Amniotic epithelial cell (primary cell): ENCODE measurements at places on chromosomes 2 and 18.
A peak's percentile ranks its signal among the peaks of the same experiment; 100 is the strongest.

DNA sequence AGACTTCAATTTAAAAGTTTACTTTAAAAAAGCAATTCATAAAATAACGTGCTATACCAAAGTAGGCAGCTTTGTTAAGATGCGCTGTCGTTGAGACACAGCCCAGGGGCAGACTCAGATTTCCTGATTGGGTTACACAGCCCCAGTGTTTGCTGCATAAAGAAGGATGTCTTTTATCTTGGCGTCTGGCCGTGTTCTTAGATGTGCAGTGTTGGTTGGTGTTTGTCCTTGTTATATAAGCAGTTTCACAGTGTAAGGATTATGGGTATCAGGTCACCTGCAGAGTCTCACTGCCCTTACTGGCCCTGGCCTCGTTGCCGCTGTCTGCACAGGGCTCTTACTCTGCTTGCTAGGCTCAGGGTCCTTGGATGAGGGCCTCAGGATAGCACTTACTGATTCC, 108.5 kb downstream of the WDSUB1 start:
- DNase-seq, result no peak

DNA sequence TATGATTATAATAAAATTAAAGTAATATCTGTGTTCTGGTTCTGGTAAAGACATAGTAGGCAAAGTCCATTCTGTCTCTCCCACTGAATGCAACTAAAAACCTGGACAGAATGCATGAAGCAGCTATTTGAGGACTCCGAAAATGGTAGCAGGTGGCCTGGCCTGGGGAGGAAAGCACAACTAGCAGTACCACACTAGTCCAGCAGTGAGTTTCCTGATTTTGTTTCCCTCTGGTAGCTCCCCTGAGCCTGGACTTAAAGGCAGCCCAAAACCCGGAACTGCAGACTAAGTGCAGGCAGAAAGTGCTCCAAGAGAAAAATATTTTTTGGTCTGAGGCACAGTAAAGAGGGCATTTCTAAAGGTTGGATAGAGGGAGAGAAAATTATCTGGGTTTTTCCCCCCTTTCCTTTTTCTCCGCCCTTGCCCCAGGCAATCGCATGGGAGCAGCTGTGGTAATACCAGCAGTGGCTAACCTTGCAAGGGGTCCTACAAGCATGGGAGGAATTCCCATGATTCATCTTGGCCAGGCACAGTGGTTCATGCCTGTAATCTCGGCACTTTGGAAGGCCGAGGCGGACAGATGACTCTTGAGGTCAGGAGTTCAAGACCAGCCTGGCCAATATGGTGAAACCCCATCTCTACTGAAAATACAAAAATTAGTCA, 32.3 kb downstream of the ASXL2 start:
- peak; percentile 82 for DNase-seq

DNA sequence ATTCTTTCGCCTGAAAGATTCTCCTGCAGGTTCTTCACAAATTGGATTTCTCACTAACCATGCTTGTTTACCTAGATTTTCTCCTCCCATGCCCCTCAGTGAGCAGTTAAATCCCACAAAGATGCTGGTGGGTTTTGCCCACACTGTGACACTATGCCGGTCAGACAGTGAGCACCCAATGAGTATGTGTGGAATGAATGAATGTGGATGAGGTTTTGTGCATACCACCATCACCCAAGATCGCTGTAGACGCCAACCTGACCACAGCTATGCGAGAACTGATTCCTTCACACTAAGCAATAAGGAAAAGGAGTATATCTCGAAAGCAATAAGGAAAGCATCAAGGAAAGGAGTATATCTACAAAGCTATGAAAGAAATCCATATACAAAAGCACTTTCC, 116.7 kb downstream of the PID1 start:
- peak; percentile 88 for DNase-seq

- DNase-seq, result peak; percentile 39
Measured at GRCh38 chr2:27773959-27774358, 2.4 kb downstream of the MRPL33 start.

GRCh38 chr2:58202404-58202803, 38.7 kb downstream of the FANCL start:
- DNase-seq, result no peak

DNA sequence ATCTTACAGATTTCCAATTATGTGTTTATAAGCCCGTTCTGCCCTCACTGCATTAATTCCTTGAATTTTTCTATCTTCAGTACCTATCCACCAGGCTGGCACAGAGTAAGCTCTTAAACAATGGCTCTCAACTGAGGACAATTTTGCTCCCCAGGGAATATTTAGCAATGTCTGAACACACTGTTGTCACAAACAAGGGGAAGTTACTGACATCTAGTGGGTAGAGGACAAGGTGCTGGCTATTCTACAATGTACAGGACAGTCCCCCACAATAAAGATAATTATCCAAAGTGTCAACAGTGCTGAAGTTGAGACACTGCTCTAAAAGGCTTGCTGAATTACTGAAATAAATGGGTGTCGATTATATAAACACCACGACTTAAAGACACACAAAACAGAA, 5.0 kb downstream of the NDUFS1 start:
- DNase-seq, result no peak

DNA sequence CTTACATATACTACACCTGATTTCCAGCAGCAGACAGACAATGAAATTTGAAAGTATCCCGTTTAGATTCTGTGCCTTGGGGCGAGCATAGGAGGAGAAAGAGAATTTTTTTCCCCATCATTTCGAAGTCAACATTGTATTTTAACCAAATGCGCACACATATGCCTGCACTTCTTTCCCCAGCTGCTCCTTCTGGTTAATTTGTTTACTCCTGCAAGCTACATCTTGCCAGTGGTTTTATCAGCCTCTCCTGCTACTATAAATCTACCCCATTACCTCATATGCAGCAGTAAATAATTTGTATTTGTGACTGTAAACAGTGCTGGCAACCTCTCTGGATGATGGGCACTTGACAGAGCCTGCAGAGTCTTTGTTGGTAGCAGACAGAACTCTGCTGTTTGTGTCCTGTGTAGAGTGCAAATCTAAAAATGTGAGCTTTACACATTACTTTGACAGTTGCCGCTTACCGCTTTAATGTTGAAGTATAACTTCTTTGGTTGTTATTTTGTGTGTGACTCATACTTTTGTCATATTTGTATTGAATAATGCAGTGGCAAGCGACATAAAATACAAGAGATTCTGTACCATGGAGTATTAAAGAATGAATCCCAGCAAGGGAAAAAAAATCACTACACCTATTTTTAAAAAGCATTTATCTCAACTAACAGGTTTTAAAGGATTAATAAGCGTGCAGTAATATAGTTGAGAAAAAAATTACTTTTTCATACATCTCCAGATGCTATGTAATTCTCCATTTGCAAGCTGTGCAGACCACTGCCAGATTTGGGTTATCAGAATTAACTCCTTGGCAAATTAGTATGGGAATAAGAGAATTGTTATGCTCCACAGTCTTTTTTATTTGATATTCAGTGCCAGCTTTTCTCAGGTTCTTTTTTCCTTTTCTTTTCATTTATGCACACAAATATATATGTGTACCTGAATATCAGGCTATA, 536.8 kb downstream of the XIRP2 start:
- no peak for DNase-seq

DNA sequence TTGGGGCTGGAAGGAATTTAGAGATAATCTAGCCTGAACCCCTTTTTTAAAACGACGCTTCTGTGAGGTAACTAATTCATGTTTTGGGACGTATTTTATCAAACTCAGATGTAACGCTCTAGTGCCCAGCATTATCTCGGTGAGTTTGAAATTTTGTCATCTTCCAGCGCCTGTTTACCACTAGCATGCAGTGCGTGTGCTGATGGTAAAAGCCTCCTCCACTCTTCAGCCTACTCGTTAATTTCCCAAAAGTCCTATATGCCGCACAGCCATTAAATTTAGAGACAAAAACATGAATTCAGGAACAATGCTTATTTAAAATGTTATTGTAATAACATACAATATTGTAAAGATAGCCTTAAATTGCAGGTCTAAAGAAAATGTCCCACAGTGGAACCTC, 2.8 kb downstream of the ZCCHC2 start:
- no peak for DNase-seq

DNA sequence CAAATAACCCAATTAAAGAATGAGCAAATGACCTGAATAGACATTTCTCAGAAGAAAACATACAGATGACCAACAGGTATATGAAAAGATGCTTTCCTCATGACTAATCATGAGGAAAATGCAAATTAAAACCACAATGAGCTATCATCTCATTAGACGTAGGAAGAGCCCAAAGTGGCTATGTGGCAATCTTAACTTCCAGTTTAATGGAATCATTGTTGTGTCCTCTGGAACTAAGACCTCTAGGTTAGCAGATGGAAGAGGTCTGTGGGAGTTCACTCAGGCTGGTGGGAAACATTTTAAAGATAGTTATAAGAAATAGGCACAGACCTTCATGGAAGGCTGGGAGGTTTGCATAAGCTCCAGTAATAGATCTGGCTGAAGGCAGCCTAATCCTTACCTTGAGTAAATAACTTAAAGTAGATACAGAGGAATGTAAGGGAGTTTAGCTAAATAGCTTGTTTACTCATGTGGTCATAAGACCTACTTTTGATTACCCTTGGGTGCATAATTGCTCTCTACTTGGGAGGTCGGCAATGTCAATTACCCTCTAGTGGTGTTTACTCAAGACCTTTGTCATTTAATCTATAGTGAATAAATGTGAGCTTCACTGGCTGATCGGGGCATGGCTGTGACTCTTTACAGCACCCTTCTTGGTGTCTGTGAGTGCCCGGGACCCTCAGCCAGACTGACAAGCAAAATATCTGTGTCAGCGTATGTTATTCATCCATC, 119.0 kb downstream of the GULP1 start:
- DNase-seq, result peak; percentile 92

DNA sequence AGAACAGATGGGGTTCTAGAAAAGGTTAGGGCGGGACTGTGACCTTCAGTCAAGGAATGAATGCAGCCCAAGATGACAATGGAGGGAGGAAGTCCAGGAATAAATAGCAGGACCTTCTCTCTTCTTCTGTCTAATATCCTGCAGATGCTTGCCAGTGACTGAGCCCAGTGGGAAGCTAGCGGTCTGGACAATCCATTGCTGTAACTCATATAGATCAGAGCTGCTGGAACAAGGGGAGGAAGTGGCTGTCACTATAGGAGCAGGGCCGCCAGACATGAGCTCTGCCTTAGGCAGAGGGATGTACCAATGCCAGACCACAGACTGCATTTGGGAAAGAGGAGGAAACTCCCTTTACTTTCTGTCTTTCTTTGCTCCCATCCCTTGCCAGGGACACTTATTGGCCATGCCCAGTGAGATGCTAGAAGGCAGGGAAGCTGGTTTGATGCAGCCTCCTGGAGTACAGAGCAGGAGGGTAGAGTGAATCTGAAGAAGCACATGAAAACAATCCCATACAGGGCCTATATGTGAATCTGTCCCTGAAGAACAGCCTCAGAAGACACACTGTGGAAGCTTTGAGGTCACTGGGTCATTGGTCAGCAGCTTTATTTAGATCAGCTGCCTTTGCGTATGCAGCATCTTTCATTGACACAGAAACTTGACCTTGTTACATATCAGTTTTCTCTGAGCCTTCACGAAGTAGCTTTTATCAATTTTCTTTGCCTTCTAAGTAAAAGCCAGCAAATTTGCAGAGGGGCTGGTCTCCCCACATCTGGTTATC, 65.4 kb downstream of the CCDC85A start:
- no peak for DNase-seq

- DNase-seq, result no peak
Measured at GRCh38 chr2:194826241-194826640, 830.8 kb upstream of the SLC39A10 start.

DNA sequence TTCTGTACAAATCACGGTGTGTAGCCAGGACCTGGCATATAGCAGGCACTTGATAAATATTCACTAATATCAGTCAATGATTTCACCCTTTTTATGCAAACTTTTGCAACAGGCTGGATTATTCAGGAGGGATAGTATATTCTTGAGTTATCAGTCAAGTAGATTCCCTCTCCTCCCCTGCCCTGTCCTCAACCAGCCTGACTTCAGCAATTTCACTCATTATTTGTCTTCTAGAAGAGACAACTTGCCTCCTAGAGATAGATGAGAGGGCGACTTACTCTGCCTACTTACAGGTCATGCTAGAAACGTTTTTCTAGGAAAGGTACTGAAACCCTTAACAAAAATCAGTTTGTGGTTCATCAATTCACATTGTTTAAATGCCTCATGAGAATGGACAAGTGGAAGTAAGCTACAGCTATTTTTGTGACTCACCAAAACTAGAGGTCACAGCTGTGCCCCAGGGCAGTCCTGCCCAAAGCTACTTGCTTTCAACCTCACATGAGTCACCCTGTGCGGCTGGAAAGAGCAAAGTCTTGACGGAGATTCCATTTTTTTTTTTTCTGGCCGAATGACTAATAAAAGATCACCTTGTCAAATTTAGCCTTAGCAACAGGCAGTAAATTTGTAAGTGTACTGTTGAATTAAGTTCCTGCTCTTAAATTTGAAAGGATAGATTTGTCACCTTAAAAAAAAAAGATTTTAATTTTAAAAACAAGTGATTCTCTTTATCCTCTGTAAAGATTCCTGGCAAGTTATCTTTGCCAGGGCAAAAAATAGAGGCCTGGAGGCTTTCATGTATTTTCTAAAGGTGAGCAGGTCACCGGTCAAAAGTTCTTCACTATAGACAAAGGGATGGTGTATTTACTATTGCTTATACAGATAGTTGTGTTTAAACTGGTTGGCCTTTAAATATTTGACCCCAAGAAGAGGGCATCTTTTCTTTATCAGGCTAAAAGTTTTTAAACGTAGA, 109.0 kb upstream of the SLC35G4 start:
- DNase-seq, result peak; percentile 91

DNA sequence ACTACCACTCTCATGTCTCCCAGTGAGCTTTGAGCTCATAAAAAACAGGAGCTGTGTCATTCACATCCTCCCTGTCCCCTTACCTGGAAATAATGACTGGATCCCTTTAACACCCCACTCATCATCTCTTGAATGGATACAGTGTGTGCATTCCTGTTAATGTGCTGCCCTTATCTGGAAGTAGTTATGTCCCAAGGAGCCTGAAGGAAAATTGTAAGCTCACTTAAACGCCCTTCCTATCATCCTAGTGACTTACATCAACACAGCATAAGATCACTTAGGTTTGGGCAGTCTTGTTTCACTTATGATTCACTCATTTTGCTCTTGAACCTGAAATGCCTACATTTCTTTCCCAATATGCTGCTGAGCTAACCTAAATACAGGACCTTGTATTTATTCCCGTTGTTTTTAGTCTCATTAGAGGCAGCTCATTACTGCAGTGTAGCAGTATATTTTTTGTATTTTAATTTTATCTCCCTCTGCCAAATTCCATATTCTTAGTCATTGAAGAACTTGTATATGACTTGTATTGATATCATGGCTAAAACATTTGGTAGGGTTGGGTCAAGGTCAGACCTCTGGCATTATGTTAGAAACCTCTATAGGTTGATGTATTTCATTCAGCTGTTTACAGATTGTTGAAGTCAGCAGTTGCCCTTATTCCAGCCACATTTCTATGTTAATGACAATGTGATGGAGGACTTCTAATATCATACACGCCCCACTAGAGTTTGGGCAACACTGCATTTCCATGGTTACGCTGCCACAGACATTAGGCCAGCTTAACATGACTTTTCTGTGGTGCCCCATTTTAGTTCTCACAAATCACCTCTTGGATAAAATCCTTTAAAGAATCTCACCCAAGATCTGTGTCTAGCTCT, 72.9 kb downstream of the PKP4 start:
- peak; percentile 50 for DNase-seq

GRCh38 chr2:64052463-64053241, 33.4 kb upstream of the VPS54 start:
- no peak for DNase-seq

GRCh38 chr2:223896833-223897311, 48.3 kb downstream of the WDFY1 start:
- DNase-seq, result peak; percentile 43
